Aorta (tissue), 5 donors: ENCODE measurements at places on chromosomes 5 and 9.

- H3K36me3 ChIP-seq = no peaks in the 10 kb centered on the region
- no peak for DNase-seq
- H3K27me3 ChIP-seq = no peaks in the 10 kb centered on the region
- no peak overlapping the region for H3K4me3 ChIP-seq
- peak overlapping the region; percentile 75 for H3K27ac ChIP-seq
These were observed 1.7 kb downstream of the SMIM3 start for GRCh38 chr5:150780187-150780692.

- peaks cover 2% of the 10 kb centered on the region for H3K4me1 ChIP-seq
- H3K27me3 ChIP-seq = no peaks in the 10 kb centered on the region
- no peak overlapping the region for H3K4me3 ChIP-seq
- H3K27ac ChIP-seq = no peak overlapping the region
- DNase-seq = no peak
- no peaks in the 10 kb centered on the region for H3K36me3 ChIP-seq
These were observed 46.3 kb upstream of the TBC1D9B start for GRCh38 chr5:179953987-179954386.

DNA sequence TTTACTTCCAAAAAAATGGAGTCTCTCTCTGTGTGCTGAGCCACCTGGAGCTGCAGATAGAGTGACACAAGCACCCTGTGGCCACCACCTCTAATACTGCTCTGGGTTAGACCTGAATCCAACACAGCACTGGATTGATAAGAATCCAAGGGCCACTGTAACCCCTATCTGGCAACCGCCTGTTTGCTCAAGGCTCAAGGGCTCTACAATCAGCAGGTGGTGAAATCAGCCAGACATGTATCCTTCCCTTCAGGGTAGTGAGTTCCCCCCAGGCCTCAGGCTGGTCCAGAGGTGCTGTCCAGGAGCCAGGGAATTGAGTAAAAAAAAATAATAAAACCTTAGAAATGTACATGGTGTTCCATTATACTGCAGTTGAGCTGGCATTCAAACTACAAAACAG lies 509.0 kb downstream of the KIF4B start:
- no peaks in the 10 kb centered on the region for H3K36me3 ChIP-seq
- H3K4me3 ChIP-seq = no peak overlapping the region
- H3K4me1 ChIP-seq = no peaks in the 10 kb centered on the region
- H3K27me3 ChIP-seq = no peaks in the 10 kb centered on the region
- no peak for DNase-seq
- no peak overlapping the region for H3K27ac ChIP-seq

DNA sequence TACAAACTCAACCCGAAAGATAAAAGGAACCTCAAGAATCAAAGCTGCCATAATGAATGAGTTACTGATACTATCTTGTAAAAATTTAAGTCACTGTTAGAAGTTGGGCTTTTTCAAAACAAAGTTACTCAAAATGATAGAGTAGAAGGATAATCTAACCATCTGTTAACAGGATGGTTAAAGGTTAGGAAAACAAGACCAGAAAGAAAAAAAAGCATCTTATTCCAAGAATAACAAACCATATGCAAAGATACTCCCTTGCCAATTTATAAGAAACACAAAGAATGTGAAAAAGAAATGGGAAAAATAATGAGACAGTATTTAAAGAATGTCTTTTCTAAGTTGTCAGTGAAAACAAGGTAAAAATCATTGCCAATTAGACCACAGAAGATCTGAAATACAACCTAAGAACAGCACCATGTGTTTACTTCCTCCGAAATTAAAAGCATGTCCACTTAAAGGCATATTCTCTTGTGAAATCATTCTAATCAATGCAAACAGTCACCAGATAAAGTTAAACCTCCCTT lies 51.2 kb downstream of the STRBP start:
- no peak for DNase-seq
- H3K4me1 ChIP-seq = no peaks in the 10 kb centered on the region
- H3K27ac ChIP-seq = no peak overlapping the region
- H3K4me3 ChIP-seq = no peak overlapping the region

- H3K4me1 ChIP-seq = no peaks in the 10 kb centered on the region
- H3K4me3 ChIP-seq = no peak overlapping the region
- DNase-seq = no peak
- H3K27me3 ChIP-seq = no peaks in the 10 kb centered on the region
- no peaks in the 10 kb centered on the region for H3K36me3 ChIP-seq
These were observed 5.6 kb downstream of the EDF1 start for GRCh38 chr9:136860529-136860928.

DNA sequence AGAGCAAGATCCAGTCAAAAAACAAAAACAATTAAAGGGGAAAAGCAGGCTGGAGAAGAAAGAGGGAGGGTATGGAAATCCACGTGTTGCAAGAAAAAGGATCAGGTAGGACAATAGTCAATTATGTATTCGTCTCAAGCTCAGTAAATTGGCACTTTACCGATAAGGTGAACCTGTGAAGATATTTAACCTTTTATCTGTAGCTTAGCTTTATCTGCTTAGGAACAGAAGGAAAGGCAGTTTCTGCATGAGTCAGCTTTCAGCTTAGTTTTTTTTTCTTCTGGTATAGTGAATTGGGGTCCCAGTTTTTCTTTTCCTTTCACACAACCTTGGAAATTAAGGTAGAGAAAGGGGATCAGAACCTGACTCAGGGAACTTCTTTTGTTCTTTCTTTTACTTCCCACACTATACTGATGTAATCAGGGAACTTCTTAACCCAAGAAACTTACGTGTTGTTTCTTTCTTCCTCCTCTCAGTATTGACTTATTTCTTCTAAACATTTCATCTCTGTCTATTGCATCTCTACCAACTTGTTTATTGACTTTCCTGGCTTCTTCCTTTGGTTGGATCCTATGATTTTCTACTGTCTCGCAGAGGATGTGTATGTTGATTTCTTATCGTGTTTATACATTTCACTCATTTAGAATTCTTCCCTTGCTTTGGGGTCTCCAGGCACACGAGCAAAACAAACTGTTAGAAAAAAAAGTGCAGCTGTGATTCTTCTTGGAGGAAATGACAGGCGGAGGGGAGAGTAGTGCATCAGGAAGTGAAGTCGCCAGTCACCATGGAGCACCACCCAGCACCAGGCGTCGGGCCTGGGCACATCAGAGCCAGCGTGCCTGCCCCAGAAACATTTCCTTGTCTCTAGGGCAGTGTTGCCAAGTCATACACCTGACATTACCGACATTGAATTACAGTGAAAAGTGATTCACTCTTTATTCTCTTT lies 123.0 kb upstream of the LHFPL2 start:
- no peaks in the 10 kb centered on the region for H3K36me3 ChIP-seq
- no peak overlapping the region for H3K27ac ChIP-seq
- H3K4me1 ChIP-seq = no peaks in the 10 kb centered on the region

DNA sequence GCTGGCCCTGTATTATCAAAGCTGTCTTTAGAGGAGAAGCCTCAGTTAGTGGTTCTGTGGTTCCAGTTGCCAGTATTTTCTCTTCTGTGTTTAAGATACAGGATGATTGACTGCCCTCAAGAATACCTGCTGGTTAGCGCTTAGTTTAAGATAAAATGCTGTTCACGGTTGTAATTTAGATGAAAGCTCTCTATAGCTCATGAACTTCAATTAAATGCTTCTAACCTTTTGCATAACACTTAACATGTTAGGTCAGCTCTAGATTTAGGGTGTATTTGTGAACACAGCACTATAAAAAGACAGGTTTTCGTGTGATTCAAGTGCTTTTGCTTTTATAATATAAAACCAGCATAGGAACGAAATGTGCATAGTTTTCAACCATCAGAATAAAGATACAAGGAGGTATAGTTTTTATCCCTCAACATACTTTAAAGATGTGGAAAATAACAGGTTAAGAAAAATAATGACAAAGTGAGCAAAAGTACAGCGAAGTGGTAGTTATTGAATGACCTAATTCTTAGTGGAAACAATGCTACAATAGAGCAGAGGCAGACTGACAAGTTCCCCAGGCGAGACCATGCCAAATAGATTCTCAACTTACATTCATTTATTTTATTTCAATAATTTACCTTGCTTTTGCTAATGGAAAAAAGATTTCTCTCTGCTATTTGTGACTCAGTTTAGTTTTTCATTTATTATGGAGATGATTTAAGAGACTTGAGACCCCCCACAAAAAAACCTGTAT lies 602.6 kb upstream of the DMAC1 start:
- H3K4me1 ChIP-seq = no peaks in the 10 kb centered on the region
- no peak overlapping the region for H3K27ac ChIP-seq
- H3K27me3 ChIP-seq = no peaks in the 10 kb centered on the region
- no peak for DNase-seq
- H3K4me3 ChIP-seq = no peak overlapping the region

- H3K4me1 ChIP-seq = no peaks in the 10 kb centered on the region
- no peak for DNase-seq
- H3K27me3 ChIP-seq = no peaks in the 10 kb centered on the region
- no peak overlapping the region for H3K27ac ChIP-seq
- H3K4me3 ChIP-seq = no peak overlapping the region
These were observed 348.5 kb upstream of the RIOK2 start for GRCh38 chr5:97531549-97531948.

- no peak overlapping the region for H3K27ac ChIP-seq
- DNase-seq = no peak
- no peaks in the 10 kb centered on the region for H3K27me3 ChIP-seq
- no peaks in the 10 kb centered on the region for H3K36me3 ChIP-seq
- no peaks in the 10 kb centered on the region for H3K4me1 ChIP-seq
These were observed 886 bp downstream of the SLC4A9 start for GRCh38 chr5:140360681-140361479.

- no peak overlapping the region for H3K4me3 ChIP-seq
- no peaks in the 10 kb centered on the region for H3K4me1 ChIP-seq
- no peak overlapping the region for H3K27ac ChIP-seq
- H3K27me3 ChIP-seq = no peaks in the 10 kb centered on the region
- no peak for DNase-seq
- H3K36me3 ChIP-seq = no peaks in the 10 kb centered on the region
These were observed 393.3 kb downstream of the PLK2 start for GRCh38 chr5:58066557-58066956.

DNA sequence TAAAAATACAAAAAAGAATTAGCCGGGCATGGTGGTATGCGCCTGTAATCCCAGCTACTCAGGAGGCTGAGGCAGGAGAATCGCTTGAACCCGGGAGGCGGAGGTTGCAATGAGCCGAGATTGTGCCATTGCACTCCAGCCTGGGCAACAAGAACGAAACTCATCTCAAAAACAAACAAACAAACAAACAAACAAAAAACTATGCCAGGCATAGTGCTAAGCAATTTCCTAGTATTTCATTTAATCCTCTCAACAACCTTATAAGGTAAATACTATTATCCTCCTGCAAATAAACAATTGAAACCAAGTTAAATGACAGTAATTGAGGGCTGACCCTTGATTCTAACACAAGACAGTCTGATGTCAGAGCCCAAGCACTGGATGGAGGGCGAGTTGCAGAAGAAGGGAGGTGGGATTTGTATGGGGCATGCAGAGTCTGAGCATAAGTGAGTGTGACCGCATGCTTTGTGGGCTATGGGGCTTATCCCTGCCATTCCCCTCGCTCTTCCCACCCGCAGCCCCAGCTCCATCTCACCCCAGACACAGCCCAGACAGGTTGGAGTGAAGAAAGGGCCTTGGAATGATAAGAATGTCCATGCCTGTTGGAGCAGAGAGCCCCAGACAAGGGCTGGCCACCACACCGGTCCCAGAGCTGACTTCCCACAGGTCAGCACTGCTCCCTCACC lies 24.3 kb upstream of the RPS14 start:
- no peak overlapping the region for H3K4me3 ChIP-seq
- DNase-seq = no peak
- H3K36me3 ChIP-seq = no peaks in the 10 kb centered on the region
- H3K27ac ChIP-seq = no peak overlapping the region
- no peaks in the 10 kb centered on the region for H3K4me1 ChIP-seq

DNA sequence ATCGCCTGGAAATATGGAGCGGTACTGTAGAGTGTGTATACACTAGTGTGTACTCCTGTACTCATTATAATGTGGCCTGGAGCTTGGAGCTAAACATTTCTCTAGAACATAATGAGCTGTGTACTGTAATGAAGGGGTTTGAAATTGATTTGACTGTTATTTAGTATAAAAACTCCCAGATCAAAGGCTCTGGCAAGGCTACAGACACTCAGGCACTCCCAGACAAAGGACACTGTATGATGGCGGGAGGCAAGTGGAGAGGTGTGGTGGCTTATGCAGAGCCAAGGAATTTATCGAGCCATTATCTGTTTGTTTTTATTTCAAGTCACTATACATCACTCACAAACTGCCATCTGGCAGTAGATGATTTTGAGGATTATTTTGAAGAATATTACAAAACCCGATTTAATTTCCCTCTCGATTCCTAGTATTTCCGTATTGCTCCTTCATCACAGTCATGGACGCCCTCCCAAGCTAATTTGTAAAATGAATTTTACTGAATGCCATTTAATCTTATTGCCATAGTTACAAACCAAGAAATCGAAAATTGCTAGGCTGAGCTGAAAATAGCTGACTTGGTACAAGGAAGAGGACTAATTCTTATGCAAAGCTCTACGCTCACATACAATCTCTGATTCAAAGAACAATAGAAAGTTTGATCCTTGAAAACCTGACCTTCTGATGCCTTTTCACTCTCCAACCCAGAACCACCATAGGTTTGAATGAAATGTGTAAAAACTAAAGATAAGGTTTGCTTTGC lies 240.2 kb upstream of the SEMA6A start:
- no peaks in the 10 kb centered on the region for H3K4me1 ChIP-seq
- no peak for DNase-seq
- H3K4me3 ChIP-seq = no peak overlapping the region
- H3K36me3 ChIP-seq = no peaks in the 10 kb centered on the region
- no peak overlapping the region for H3K27ac ChIP-seq
- no peaks in the 10 kb centered on the region for H3K27me3 ChIP-seq

- H3K27ac ChIP-seq = no peak overlapping the region
- no peaks in the 10 kb centered on the region for H3K27me3 ChIP-seq
- no peak for DNase-seq
- no peaks in the 10 kb centered on the region for H3K36me3 ChIP-seq
- H3K4me1 ChIP-seq = no peaks in the 10 kb centered on the region
These were observed 1751.3 kb upstream of the WWC1 start for GRCh38 chr5:166540156-166540555.

DNA sequence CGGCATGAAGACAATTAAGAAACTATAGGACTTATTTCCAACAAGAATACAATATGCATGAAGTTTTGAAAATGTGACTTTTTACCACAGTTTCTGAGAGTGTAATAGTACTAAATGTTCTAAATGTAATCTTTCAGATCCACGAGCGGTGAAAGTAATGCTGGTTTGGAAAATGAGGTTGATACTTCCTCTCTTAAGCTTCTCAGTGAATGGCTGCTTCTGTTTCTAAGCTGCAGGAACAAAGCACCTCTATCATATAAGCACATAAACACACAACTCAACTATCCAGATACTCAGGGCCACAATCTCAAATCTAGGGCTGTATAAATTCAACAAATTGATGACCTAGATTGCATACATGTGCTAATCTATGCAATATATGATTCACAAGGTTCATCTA lies 78.3 kb downstream of the LIFR start:
- H3K27me3 ChIP-seq = no peaks in the 10 kb centered on the region
- no peak overlapping the region for H3K27ac ChIP-seq
- H3K4me3 ChIP-seq = no peak overlapping the region
- H3K4me1 ChIP-seq = no peaks in the 10 kb centered on the region

DNA sequence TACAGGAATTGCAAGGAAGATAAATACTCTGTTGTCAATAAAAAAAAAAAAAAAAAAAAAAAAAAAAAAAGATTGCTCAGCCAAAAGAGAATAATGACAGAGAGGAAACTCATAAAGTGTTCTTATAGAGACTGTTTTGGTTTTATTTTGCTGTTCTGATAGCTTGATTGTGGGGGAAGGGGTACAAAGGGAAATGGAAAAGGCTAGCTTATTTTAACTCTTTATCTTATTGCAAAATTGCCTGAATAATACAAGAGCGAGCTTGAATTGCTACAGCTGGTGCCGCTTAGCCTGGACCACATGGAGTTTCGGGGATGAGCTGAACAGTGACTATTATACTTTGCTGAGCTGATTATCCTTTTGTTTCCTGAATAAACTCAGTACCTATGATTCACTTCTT lies 31.0 kb upstream of the SHISAL2B start:
- no peaks in the 10 kb centered on the region for H3K36me3 ChIP-seq
- no peak overlapping the region for H3K27ac ChIP-seq
- no peak for DNase-seq
- peaks cover 2% of the 10 kb centered on the region for H3K27me3 ChIP-seq
